ENCODE measurements at places on chromosomes 5 and 9.
A peak's percentile ranks its signal among the peaks of the same experiment; 100 is the strongest.

GRCh38 chr5:142724821-142725220 lies 38.9 kb upstream of the FGF1 start:
- no peak for DNase-seq

GRCh38 chr9:129853614-129854013 lies 18.4 kb downstream of the USP20 start:
- no peak for DNase-seq

DNA sequence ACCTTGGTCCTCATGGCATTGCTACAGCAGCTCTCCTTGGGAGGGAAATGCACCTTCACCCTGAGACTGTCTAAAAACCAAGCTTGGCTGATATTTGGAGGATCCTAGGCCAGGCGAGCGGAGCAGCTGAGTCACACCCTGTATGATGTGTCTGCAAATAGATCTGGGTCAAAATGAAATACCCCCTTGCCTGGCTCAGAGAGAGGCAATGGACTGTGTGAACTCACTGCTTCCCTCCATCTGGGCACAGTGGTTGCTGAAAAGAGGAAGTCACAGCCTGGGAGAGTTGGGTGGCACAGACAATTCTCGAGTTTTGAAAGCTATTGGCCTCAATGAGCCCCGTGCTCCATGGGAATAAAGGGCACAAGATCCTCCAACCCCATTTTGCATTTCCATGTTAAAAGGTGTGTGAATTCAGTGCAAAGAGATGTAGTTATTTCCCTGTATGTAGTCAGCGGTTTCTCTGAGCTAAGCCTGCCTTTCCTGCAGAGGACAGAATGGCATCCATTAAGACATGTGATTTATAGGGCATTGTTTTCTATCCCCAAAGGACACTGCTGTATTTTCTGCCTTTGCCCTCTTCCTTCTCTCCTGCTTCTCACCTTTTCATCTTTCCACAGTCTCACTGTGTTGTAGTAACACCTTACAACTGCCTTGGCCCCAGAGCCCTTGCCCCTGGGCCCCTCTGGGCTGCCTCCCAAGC lies 177.2 kb downstream of the GADD45G start:
- no peak for DNase-seq

- DNase-seq, result peak; percentile 1
Observed at GRCh38 chr9:81083067-81083466, 606.3 kb downstream of the TLE1 start.

Data from NT2/D1 (cell line).